ENCODE measurements at places on chromosomes 7 and 10.

DNA sequence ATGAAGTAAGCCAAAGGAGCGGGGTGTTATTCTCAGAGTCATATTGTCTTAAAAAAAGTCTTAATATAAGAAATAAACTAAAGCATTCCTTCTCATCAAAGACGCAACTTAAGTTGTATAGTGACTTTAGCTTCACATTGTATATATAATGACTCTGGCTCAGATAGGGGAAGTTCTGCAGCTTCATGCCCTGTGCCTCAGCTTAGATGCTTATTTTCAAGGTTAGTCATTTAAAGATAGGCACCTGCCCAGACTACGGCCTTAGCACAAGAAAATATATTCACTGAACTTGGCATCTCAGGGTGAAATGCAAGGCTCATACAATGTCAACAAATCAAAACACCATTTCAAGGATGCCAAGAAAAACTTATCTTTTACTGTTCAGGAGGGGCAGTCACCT is 52.8 kb upstream of the DNAJB12 start:
- no peak for DNase-seq

DNA sequence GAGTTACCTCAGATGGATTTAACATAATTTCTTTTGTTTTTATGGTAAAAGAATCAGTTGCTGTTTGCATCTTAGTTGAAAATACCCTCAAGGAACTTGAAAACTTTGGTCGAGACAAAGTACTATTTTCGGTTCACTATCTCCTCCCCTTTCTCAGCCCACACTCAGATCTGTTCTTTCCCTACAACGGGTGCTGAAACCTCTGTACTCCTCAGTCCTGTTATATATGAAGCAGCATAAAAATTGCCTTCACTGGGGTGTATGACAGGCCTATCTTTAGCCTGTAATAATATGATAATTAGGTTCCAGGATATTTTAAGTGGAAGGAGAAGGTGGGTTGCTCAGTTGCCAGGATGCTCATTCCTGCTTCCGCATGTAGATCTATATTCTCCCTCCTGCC is 105.2 kb upstream of the NOBOX start:
- no peak for DNase-seq

GRCh38 chr7:30068117-30068516 is 39.9 kb downstream of the PLEKHA8 start:
- peak; percentile 87 for DNase-seq

- DNase-seq, result no peak
Measured at GRCh38 chr7:13797545-13797944, 191.9 kb downstream of the ETV1 start.

- no peak for DNase-seq
Measured at GRCh38 chr10:125023255-125023654, 81.3 kb downstream of the ZRANB1 start.

DNA sequence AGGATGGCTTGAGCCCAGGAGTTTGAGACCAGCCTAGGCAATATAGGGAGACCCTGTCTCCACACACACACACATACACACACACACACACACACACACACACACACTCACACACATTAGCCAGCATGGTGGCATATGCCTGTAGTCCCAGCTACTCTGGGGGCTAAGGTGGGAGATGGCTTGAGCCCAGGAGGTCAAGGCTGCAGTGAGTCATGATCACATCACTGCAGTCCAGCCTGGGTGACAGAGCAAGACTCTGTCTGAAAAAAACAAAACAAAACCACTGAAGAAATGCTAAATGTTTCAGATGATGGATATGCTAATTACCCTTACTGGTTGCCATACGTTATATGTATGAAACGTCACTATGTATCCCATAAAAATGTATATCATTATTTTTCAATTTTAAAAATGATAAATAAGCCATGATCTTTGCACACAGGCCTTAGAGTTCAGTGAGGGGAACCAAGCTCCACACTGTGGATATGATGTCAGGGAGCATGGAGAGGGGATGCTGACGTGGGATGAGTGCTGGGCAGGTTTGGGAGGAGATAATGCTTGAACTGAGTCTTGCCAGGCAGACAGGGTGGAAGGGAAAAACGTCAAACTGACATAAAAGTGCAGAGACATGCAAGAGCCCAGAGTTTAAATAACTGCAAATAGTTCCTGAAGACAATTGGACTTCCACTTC is 45.9 kb upstream of the ARHGAP12 start:
- DNase-seq, result no peak

GRCh38 chr10:124739119-124739921 is 4.9 kb downstream of the FAM53B start:
- no peak for DNase-seq

DNA sequence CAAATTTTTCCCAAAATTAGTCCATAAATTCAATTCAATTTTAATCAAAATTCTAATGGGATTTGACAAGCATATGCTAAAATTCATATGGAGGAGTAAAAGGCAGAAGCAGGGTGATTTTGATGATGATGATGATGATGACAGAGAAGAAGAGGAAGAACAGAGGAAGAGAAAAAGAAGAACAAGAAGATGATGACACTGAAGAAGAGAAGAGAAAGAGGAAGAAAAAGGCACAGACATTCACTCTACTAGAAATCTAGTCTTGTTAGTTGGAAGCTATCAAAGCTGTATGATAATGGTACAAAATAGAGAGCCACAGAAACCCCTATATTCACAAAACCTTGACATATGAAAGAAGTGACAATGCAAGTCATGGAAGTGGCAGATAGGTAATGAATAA is 157.9 kb downstream of the ELMO1 start:
- no peak for DNase-seq

GRCh38 chr10:92846854-92847201 is 1.5 kb upstream of the EXOC6 start:
- DNase-seq, result no peak

- no peak for DNase-seq
Measured at GRCh38 chr7:105578496-105578895, 2.8 kb downstream of the EFCAB10 start.

DNA sequence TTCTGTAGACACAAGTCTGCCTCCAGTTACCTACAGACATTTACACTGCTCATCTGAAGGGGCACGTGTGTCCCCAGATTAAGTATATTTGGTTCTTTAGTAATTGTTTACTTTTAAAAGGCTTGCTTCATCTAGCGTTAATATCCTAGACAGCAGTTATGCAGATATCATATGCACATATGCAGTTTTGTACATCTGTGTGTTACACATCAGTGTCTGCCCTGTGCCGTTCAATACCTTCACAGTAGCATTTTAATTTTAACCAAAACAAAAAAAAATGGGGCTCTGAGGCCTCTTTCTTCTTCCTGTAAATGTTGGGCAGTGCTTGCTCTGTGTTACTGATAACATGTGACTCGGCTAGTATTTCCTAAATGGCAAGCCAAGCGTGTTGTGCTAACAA is 331.4 kb upstream of the MGMT start:
- no peak for DNase-seq

GRCh38 chr7:106766551-106766950 is 98.5 kb upstream of the PIK3CG start:
- no peak for DNase-seq

- DNase-seq, result no peak
Measured at GRCh38 chr7:156722043-156722826, 81.7 kb downstream of the RNF32 start.

- no peak for DNase-seq
Measured at GRCh38 chr7:68173513-68173912, 1176.9 kb downstream of the TYW1 start.

DNA sequence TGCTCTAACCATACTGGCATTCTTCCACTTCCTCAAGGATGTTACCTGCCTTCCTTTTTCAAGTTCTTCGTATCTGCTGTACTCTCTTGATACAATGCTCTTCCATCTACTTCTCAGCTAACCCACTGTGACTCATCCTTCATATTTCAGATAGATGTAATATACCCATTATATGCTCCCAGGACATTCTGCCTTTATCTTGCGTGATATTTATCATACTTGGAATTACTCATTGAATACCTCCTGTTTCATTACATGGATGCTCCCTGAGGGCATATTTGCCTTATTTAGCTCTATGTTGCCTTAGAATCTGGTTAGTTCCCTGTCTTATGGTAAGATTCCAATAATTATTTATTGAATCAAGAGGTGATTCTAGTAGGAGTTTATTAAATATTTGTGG is 706.4 kb downstream of the SORCS3 start:
- no peak for DNase-seq

DNA sequence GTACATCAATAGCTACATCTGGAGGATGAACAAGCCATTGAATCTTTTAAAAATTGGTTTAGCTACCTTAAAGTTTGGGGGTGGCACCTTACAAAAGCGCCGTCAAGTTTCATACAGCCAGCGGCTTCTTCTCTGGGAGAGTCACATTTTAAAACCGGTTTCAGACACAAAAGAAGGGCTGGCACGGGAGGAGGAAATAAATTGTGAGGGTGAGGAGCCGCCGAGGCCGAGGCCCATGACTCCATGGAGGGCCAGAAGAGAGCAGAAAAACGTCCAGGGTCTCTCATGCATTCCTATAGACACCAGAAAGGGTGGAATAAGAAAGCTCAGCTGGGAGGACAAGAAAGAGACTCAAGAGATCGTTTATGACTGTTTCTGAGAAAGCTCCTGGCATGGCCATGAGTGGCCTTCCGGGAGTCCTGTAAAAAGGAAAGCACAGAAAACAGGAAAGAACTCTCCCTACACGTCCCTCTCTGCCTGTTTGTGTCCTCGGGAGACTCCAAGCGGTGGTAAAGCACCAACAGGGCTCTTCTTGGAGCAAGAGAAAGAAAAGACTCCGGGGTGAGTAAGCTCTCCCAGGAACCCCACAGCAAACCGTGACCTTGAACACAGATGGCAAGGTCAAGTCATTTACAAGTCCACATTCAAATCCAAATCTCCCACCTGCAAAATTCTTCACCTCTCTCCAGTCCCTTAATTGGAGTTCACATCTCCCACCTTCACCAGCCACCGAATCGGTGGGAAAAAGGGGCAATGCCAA is 1.8 kb downstream of the FRAT2 start:
- no peak for DNase-seq

DNA sequence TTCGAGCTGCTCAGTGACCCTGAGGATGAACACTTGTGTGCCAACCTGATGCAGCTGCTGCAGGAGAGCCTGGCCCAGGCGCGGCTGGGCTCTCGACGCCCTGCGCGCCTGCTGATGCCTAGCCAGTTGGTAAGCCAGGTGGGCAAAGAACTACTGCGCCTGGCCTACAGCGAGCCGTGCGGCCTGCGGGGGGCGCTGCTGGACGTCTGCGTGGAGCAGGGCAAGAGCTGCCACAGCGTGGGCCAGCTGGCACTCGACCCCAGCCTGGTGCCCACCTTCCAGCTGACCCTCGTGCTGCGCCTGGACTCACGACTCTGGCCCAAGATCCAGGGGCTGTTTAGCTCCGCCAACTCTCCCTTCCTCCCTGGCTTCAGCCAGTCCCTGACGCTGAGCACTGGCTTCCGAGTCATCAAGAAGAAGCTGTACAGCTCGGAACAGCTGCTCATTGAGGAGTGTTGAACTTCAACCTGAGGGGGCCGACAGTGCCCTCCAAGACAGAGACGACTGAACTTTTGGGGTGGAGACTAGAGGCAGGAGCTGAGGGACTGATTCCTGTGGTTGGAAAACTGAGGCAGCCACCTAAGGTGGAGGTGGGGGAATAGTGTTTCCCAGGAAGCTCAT is 1.1 kb downstream of the DDIT4 start:
- DNase-seq, result no peak

GRCh38 chr10:103618575-103619423 is 125.3 kb downstream of the NEURL1 start:
- no peak for DNase-seq

DNA sequence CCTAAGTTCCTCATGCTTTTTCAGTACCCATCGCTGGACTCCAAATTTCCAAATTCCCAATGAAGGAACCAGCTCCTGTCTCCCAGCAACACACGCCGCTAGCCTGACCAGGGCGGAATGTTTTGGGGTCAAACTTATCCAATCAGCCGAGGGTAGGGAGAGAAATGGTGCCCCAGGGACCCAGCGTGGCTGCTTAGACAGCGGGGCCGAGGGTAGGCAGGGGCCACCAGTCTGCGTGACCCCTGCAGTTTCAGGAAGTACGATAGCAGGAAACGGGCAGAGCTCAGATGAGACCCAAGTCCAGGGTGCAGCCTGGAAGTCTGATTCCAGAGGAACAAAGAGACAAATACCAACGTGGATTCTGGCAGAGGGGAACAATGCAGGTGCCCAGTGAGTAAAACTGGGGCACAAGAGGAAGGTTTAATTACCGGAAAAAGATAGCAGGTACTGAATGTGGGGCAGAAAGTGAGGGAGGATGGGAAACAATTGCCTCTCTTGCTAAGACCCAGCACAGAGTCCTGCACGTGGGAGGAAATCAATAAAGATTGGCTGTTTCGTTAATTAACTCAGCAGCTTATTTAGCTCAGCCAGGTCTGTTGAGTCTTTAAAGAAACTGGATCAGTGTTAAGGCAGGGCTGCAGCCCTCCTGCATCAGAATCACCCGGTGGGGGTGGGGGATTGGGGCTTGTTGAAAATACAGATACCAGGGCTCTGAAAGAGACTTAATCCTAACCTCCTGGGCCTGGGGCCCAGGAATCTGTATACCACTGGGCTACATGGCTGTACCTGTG is 50.4 kb upstream of the NFE2L3 start:
- no peak for DNase-seq

DNA sequence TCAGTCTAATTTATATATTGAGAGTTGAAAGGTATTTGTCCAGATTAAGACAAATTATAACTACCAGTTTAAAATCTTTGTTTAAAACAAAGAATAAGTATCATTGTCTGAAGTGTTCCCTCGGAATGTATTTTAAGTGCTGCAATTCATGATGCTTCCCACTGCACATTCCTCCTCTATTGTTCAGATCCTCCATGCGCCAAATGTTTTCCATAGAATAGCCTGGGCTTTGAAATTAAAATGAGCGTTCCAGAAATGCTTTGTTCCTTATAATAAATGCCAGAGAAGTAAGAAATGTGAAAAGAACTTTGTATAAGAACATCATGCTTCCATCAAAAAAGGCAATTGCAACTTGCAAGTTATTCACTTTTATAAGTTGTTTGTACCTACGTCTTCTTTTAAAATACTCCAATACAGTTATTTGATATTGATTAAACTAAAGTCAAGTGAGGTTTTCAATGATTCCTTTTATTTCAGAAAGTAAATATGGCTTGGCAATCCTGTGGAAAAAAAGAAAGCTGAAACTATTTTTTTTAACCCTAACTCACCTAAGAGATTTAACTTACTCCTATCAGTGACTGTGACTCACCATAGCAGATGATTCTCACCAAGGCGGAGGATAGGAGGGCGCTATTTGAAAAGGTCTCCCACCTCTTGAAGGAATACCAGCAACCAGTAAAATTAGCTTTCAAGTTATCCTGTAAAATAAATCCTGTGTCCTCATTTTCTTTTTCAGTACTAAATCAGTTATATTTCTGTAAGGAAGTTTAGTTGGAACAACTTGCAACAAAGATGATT is 85.8 kb downstream of the CTNNA3 start:
- DNase-seq, result no peak

DNA sequence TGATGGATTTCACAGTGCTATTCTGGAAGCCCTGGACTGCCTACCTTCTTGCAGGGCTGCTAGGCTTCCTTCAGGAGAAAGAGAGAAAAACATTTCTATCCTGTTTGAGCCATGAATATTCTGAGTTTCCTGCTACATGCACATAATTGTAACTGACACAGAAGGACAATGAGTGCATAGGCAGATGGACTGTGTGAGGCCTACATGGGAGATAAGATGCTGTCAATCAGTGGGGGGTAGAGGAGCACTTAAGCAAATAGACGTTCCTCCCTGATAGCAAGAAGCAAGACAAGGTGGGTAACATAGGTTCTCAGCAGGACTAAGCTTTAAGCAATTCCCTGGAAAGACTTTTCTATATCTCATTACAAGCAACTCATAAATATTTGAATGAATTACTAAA is 11.6 kb downstream of the ALDH18A1 start:
- DNase-seq, result no peak
